Mesenchymal stem cell (in vitro differentiated cells and primary cell): ENCODE measurements at places on chromosomes 4 and X.

DNA sequence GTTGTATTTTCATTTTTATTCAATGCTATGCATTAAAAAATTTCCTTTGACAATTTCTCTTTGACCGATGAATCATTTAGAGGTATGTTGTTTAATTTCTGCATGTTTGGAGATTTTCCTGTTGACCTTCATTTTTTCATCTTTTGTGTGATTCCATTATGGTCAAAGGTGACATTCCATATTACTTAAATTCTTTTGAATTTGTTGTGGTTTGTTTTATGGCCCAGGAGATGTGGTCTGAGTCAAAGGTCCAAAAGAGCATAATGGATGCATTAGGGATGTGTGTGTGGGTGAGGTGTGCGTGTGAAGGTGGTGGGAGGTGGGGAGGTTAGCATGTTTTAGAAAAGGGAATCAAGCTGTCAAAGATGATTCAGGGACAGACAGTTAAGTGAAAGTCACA lies 76.0 kb upstream of the GIMD1 start:
- DNase-seq = no peak

DNA sequence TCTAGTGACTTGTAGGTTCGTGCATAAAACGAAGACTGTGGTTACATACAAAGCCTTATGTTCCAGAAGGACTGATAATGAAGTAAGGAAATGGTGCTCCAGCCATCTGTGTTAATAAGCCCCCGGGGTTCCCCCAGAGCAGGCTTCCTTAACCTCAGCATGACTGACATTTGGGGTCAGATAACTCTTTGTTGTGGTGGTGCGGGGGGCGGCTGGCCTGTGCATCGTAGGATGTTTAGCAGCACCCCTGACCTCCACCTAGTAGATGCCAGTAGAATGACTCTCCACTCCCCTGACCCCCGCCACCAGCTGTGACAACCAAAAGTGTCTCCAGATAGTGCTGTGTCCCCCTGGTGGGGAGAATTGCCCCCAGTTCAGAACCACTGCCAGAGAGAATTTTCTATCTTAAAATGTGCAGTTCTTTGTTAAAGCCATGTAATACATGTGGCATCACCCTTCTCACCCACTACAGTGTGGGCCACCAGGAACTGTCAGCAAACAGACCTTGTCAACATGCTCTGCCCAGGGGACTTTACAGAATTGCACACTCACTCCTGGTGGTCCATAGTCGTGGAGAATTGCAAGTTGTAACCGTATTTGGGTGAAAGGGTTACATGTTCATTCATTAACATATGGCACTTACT lies 7.5 kb downstream of the SH3KBP1 start:
- no peak for DNase-seq

DNA sequence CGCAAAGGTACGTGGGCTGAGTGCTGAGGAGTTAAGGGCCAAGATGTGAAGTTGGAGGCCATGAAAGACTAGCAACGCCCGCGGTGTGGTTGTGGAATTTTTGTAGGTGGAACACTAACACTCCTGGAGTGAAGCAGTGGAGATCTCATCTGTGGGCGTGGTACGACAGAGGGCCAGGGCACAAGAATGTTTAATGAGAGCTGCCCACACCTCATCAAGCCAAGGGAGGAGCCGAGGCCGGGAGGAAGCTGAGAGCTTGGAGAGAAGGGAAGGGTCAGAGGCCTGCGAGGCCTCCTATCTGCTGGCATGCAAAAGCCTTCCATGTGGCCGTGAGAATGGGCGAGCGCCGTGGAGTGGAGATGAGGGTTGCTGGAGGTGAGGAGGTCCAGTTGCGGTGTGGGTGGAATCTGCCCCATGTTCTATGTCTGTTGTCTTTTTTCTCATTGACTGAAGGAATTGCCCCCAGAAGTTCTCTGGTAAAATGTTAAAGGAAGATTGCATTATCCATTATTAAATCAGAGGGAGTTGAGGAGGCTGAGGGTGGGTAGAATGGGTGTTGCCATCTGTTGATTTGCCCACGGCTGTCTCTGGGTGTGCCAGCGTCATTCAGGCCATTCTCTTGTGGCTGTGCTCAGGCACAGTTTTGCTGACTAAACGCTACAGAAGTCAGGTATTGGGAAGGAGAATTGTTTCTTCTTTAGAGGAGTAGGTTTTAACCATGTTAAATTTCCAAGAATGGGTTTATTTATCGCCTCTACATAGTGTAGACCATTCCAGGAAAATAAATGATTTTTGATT lies 19.8 kb downstream of the SNX25 start:
- DNase-seq = no peak

DNA sequence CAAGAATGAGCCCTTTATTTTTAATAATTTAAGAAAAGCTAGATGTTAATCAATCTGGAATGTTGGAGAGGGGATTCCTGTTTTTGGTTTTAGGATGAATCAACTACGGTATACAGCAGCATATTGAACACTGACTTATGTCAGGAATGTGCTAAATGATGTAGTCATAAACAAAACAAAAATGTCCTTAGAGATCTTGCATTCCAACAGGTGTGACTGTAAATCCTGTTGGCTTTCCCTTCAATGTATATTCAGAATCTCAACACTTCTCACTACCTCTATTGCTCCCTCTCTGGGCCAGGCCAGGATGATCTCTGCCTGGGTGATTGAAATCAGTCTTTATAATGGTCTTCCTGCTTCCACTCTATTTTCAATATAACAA lies 37.8 kb upstream of the BDH2 start:
- DNase-seq = no peak

DNA sequence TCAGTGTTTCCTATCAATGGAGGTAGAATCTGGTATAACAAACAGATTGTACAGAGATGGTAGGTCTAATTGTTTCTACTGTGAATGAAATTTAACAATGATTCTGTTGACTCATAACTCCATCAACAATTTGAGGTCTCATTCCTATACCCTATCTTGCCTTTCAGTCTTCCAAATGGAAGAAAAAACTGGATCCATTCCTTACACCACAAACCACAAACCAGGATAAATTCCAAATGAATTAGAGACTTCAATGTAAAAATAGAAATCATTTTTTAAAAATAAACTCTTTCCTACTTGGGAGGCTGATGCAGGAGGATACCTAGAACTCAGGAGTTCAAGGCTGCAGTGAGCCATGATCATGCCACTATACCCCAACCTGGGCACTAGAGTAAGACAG lies 114.4 kb upstream of the WDR44 start:
- DNase-seq = no peak

DNA sequence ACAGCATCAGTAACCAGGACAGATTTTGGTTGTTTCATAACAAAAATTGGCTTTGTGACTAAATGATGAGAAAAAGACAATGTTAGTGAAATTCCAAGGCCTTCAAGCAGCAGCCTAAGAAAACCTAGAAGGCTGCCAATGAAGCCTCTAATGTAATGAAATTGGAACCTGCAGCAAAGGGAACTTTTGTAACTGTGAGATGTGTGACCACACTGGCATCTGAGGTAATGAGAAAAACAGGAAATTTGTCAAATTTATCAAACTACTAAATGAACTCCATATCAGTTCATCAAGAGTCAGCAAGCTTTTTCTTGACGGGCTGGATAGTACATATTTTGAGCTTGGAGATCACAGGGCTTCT lies 30.4 kb upstream of the EMCN start:
- DNase-seq = no peak

GRCh38 chr4:17082186-17082585 lies 183.7 kb upstream of the LDB2 start:
- DNase-seq = no peak

GRCh38 chr4:76977736-76978350 lies 28.3 kb downstream of the SEPTIN11 start:
- peak; percentile 73 for DNase-seq

DNA sequence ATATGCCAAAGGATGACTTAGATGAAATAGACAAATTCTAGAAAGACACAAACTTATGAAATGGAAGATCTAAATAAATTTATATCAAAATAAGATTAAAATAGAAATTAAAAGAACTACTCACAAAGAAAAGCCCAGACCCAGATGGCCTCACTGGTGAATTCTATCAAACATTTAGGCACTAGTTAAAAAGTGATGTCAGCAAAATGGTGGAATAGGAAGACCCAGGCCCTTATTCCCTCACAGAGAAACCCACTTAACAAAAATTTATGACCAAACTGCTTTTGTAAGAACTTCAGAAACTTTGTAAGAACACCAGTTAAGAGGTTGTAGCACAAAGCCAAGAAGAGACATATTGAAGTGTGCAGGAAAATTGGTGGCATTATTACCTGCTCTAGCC lies 129.5 kb downstream of the GATB start:
- DNase-seq = no peak

DNA sequence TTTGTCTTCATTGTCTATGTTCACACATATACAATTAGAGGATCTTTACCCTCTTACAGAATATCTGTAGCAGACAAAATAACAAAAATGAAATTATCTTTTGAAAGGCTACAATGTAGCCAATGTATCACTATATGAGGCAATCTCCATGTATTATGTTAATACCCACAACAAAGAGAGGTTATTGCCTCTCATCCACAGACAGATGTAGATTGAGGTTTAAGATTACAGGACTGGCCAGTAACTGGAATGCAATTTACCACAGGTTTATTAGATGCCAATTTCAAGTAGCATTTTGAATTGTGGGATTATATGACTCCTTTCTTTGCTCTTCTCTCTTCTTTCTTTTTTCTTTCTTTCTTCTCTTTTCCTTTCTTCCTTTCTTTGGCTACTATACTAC lies 242.6 kb downstream of the ANKRD50 start:
- DNase-seq = no peak
